ENCODE measurements at places on chromosomes 4 and X.

- no peak for DNase-seq
These were observed 63.0 kb upstream of the ENPP6 start for GRCh38 chr4:184280591-184281071.

- DNase-seq, result no peak
These were observed 74.8 kb downstream of the POLA1 start for GRCh38 chrX:24768556-24768955.

GRCh38 chrX:41348551-41348950, 14.6 kb downstream of the DDX3X start:
- no peak for DNase-seq

DNA sequence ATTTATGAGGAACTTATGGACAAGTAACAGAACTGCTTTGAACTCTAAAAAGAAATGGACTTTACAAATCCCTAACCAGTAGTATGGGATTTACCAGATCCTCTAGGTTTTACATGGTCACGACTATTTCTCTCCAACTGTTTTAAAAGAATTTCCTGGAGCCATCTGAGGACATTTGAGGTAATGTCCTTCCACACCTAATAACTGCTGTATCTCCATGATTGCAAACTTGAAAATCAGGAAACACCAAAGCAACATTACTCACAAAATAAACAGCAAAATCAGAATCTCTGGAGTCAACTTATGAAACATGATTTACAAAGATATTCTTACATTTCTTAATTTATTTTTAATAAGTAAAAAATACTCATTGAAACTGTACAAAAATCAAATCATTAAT, 58.0 kb downstream of the STAP1 start:
- DNase-seq, result no peak

DNA sequence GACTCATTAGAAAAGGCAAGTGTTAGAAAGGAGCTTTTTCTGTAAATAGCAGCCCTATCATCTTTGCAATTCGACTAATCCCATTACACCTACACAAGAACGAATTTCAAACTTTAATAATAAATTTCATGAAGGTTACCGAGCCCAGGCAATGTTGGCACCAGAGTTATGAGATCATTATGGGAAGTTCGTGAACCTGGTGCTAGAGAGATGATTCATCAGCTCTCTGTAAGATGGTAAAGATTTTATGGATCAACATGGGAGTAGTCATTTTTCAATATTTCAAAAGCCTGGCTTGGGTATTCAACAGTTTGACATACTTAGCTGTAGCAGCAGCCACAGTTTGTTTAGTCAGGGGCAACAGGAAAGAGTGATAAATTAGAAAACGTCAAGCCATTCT, 35.8 kb downstream of the AMELX start:
- DNase-seq, result no peak

DNA sequence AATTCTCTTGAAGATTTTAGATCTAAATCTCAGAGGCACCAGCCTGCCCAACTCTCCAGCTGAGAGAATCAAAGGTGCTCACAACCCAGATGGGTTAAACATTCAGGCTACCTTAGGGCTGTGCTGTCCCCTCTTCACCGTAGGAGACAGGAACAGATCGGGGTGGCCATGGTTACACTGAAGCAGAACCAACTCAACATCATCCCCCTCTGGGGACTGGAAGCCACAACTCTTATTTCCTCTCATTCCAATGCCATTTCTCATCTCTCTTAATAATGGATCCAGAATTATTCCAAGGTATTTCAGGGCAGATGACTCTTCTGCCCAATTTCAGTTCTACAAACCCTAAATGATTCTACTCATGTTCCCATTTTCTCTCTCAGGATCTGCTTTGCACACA, 109.7 kb downstream of the NKX6-1 start:
- DNase-seq, result no peak

- no peak for DNase-seq
These were observed 237.5 kb upstream of the GLRA2 start for GRCh38 chrX:14291666-14292500.

GRCh38 chr4:102324730-102325129, 20.6 kb downstream of the SLC39A8 start:
- DNase-seq, result no peak

GRCh38 chr4:188106454-188106853, 2.9 kb downstream of the TRIML2 start:
- no peak for DNase-seq

DNA sequence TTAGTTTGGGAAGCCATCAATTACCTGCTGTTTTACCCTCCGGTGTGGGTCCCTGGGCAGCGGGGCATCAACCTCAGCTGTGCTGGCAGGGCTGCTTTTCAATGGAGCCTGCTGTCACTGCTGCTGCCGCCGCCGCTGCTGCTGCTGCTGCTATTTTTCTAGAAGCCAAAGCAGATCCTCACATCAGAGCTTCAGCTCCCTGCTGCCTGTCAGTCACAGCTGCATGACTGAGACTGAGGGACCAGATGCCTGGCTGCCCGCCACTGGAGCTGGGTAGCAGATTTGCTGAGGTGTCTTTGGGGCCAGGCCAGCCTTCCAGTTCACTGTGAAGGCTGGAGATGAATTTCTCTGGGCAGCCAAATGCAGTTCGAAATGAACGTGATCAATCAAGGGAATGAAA, 200.3 kb upstream of the NHS start:
- DNase-seq, result no peak

GRCh38 chr4:136939781-136940180, 592.5 kb downstream of the PCDH18 start:
- DNase-seq, result no peak

GRCh38 chr4:95506264-95506663, 42.5 kb downstream of the UNC5C start:
- DNase-seq, result no peak

DNA sequence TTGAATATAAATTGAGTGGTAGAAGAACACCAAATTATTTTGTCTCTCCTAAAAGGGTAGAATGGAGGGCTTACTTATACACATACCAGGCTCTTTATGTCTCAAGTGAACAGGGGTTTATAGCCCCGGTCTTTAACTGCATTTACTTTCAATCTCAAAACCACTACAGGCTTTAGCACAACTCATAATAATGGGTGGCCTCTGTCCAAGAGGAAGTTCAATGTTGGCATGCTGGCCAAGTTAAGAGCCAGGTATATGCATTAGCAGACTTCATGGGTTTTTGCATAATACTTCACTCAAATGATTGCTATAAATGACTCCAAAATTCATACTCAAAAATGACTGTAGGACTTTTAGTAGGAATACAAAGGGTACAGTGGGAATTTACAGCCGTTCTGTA, 118.5 kb upstream of the OTUD4 start:
- DNase-seq, result no peak

DNA sequence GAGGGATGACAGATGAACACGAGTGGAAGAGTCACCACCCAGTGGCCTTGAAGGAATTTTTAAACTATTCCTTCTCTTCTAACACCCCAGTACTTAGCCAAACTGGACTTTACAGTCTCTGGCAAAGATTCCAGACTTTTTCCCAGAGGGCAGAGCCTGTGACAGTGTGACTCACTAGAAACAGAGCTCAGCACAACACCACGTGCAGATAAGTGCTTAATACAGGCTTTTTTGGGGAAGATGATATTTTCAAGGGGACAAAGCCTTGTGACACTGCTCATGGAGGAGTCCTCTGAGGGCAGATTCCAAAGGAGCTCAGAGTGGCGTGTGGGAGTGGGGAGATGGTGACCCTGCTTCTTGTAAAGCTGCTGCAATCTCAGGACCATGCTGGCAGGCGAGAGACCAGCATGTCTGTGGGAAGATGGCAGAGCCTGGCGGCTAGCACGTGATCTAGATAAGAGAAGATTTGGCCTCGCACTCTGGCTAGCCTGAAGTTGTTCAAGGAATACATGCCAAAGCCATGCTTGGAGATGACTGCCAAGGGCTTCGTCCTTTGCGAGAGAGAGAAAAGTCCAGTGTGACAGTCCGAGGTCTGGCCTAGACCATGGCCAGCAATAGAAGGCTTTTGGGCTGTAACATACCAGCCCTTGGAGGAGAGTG, 2.4 kb downstream of the RAB33A start:
- no peak for DNase-seq

DNA sequence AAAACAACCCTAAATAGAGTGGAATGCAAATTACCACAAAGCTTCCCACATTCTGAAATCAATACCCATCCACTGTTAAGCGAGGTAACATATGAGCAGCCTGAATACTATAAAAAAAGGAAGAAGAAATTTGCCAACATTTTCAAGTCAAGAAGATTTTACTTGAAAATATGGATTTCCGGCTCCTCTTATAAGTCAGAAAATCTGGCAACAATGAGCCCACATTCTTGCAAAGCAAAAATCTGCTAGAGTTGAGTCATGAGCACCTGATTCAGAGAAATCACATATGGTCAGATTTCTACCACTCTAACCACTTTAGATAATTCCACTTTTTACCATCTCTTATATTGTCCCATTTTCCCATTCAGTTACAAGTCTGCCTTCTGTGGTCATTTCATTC, 395.7 kb downstream of the DTHD1 start:
- DNase-seq, result no peak

DNA sequence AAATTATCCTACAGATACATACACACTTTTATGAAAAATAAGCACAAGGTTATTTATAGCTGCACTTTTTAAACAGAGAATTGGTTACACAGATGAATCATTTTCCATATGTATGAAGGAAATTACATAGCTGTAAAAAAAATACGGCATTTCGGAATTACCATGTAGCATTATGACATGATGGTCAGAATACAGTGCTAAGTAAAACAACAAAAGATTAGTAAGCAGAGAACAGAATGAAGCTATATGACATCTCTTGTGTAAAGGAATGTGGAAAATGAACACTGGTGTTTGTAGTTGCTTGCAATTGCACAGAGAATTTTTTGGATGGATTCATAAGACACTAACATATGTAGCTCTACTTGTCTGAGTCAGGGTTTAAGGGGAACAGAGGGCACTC, 1222.0 kb upstream of the PRKX start:
- no peak for DNase-seq

GRCh38 chr4:8235224-8235623, 34.3 kb upstream of the HTRA3 start:
- DNase-seq, result no peak

- no peak for DNase-seq
These were observed 100.7 kb downstream of the SYNPO2 start for GRCh38 chr4:118989098-118990080.

GRCh38 chr4:68724426-68724825, 54.0 kb upstream of the UGT2B15 start:
- no peak for DNase-seq

GRCh38 chr4:124331781-124332180, 380.8 kb downstream of the ANKRD50 start:
- DNase-seq, result no peak

DNA sequence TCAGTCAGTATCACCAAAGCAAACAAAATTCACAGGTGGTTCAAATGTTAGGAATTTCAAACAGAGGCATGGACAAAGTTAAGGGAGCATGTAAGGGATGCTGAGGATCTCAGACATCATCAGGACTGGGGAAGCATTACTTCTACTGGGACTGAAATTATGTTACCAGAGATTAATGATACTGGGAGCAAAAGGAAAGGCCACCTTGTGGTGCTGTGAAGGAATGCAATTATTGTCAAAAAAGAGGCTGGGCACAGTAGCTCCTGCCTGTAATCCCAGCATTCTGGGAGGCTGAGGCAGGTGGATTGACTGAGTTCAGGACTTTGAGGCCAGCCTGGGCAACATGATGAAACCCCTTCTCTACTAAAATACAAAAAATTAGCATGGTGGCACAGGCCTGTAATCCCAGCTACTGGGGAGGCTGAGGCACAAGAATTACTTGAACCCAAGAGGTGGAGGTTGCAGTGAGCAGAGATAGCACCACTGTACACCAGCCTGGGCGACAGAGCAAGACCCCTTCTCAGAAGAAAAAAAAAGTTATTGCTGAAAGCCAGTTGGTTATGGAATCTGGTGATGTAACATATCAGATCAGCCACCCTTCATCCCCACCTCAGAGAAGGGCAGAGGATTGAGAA, 954.3 kb downstream of the PCDH7 start:
- DNase-seq, result no peak

DNA sequence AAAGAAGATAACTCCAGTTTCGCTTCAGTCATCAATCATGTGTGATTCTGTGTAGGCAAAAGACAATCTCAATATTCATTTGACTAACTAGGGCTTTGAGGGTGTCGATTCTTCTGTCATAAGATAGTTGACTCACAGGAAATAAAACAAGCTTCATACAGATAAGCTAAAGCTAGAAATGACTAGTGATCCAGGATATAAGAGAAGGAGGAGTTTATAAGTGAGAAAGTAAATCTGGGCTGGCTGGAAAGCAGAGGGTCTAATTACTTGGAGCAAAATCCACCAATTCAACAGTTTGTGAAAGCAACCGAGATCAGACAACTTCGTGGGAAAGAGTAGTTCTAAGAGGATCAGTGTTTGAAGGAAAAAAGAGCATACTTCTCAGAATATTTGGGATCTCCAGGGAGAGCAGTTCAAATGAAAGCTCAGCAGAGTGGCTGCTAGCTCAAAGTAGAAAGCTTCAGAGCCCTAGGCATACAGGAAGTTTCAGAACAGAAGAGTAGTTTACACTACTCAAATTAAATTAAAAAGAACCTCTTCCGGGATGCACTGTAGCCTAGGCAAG, 429.3 kb downstream of the INPP4B start:
- DNase-seq, result no peak

DNA sequence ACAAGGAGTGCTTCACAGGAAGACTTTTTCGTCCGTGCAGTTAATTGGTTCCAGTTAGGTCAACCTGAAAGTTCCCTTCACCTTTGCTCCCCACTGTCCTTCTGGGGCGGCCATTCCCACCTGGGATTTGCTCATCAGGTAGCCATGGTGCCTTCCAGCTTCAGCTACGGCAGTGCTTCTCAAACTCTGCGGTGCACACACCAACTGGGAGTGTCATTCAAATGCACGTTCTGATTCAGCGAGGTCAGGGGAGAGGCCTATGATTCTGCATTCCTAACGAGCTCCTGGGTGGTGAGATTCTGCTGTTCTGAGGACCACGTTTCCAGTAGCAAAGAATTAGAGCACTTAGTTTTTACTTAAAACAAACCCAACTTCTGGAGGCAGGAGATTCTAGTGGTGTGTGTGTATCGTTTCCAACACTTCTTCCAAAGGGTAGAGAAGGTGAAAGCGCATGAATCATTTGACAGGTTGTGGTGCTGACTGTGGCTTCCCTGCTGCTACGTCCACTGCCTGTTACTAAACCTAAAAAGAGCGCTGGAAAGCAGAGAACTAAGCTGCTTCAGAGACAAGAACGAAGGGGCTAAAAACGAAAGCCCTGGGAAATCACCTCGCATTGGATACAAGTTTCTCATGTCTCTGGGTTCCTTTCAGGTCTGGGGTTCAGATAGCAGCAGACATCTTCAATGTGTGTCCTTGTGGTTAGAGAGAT, 4.7 kb upstream of the HELT start:
- no peak for DNase-seq

DNA sequence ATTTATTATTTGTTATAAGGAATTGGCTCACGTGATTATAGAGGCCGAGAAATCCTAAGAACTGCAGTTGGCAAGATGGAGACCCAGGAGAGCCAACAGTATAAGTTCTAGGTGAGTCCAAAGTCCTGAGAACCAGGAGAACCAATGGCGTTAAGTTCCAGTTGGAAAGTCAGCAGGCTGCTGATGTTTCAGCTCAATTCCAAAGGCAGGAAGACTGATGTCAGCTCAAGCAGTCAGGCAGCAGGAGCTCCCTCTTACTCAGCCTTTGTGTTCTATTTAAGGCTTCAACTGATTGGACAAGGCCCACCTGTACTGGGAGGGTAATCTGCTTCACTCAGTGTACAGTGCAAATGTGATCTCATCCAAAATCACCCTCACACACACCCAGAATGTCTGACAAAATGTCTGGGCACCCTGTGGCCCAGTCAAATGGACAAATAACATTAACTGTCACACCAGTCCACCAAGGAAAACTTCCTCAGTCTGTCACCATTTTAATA, 30.8 kb upstream of the TBL1X start:
- DNase-seq, result no peak

- no peak for DNase-seq
These were observed 12.4 kb downstream of the SH3KBP1 start for GRCh38 chrX:19875050-19875431.

Data from H1 (cell line).